Suppressor macrophage (primary cell): ENCODE measurements at places on chromosomes 5 and 9.

DNA sequence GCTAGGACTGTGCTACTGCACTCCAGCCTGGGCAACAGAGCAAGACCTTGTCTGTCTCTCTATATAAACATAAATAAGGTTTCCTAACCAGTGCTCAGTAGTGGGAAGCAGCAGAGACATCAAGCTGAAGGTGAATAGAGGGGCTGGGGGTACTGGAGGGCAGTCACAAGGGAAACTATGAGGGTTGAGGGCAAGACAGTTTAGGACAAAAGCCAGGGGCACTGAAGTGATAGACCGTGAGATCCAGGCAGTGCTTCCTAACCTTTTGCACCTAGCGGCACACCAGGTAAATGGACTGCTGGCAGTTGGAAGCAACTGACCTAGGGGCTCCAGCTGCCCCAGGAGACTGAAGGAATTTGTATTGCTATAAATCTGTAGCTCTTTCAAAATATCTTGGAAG is 178.4 kb downstream of the PJA2 start:
- no peak for DNase-seq

DNA sequence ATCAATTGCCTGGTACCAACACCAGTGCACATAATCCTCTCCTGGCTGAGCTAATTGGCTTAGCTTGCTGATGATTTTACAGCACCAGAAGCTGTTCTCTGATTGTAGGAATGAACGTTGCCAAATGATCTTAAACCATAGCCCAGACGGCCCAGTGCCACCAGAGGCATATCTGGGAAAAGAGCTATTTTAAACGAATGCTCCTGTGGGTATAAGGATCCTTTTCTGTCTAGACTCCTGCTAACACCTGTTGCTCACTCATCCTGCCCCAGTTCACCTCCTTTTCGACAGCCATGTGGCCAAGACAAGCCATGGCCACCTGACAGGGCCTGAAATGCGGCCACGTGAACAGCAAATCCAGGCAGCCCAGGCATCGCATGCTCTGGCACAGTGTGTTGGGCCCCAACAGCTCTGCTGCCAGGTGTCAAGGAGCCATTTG is 289.9 kb upstream of the SLC30A5 start:
- no peak for DNase-seq

GRCh38 chr5:175746851-175747250 is 89.0 kb downstream of the HRH2 start:
- DNase-seq, result peak; percentile 23

DNA sequence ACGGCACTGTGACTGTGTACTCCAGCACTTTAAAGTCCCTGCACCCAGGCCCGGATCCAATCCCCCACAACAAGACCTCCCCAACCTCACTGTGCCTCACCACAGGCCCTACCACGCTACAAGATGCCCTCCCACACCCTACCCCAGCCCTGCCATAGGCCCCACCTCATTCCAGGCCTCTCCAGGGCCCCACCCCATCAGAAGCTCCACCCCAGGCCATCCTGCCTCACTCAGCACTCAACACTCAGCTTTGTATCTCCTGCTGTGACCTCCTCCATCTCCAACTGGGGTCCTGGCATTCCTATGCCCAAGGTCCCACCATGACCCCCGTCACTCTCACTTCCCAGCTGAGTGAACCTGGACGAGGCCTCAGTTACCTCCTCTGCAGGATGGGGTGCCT is 38.8 kb downstream of the BARX1 start:
- DNase-seq, result no peak

- no peak for DNase-seq
Observed at GRCh38 chr5:32753765-32754164, 42.6 kb downstream of the NPR3 start.

- DNase-seq, result peak; percentile 57
Observed at GRCh38 chr9:104009826-104010225, 84.3 kb upstream of the SMC2 start.

- DNase-seq, result no peak
Observed at GRCh38 chr5:64707191-64707590, 16.9 kb downstream of the SHISAL2B start.

- peak; percentile 59 for DNase-seq
Observed at GRCh38 chr5:96434201-96434645, 1.2 kb upstream of the PCSK1 start.

DNA sequence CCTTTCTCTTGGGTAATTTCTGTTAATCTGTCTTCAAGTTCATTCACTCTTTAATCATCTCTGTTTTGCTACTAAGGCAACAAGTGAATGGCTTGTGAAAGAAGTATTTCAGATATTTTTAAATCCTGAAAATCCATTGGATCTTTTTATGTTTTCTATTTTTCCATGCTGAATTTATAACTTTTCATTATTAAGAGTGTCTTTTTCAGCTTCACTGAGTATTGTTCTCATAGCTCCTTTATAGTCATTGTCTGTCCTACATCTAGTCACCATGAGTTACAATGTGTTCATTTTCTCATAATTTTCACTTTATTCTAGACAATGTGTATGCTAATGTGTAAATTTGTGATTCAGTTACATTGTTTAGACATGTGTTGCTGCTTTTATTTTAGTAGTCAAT is 556.4 kb downstream of the TUSC1 start:
- no peak for DNase-seq

GRCh38 chr5:94945656-94946055 is 327.2 kb downstream of the SLF1 start:
- peak; percentile 88 for DNase-seq

GRCh38 chr9:114742947-114743346 is 61.0 kb upstream of the TEX48 start:
- no peak for DNase-seq

- DNase-seq, result no peak
Observed at GRCh38 chr5:146862641-146863040, 15.9 kb downstream of the PPP2R2B start.

GRCh38 chr5:124596595-124597421 is 149.6 kb downstream of the ZNF608 start:
- DNase-seq, result no peak

DNA sequence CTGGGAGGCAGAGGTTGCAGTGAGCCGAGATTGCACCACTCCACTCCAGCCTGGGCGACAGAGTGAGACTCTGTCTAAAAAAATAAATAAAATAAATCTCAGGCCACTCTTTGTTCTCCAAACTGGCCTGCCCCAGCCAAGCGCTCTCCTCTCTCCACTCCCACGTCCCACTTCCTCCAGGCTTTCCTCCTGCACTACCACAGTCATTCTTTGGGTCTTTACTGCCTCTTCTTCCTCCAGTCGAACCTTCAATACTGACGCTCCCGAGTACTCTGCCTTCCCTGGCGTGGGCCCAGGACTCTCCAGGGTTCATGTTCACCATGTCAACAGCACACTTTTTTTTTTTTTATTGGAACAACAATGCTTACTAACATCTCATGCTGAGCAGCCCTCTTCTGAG is 23.9 kb downstream of the RNF130 start:
- peak; percentile 58 for DNase-seq

GRCh38 chr5:149782018-149782894 is 52.1 kb downstream of the PPARGC1B start:
- DNase-seq, result peak; percentile 48

DNA sequence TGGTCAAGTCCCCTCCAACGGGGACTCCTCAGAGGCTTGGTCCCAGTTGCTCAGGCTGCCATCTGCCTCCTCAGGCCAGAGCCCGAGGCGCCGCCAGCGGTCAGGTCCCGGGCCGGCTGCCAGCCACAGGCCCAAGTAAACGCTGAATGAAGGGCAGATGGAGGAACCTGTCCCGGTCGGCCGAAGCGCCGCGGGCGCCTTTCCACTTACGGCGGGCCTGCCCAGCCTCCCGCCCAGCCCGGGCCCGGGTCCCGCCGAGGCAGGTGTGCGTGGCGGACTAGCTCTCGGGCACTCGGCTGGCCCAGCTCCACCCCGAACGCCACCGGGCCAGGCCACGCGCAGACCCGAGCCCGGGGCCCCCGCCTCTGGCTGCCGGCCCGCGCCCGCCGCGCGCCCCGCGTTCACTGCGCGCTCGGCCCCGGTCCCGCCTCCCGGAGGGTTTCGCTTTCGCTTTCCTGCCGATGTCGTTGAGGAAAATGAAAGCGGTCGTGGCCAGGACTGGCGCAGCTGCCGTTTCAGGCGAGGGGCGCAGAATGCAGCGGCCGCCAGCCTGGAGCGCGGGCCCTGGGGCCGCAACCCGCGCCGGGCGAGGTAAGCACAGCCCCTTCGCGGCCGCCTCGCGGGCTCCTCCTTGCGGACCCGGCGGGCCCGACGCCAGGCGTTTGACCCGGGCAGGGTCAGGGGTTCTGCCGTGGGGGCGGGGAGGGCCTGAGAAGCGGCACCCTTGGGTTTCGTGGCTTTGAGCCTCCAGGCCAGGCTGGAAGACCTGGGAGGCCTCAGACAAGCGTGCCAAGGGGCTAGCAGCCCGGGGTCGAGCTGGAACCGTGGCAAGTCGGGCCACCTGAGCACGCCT is 41.2 kb downstream of the SLC22A5 start:
- DNase-seq, result peak; percentile 95

GRCh38 chr5:74167206-74167929 is 473.2 kb downstream of the ENC1 start:
- DNase-seq, result no peak

DNA sequence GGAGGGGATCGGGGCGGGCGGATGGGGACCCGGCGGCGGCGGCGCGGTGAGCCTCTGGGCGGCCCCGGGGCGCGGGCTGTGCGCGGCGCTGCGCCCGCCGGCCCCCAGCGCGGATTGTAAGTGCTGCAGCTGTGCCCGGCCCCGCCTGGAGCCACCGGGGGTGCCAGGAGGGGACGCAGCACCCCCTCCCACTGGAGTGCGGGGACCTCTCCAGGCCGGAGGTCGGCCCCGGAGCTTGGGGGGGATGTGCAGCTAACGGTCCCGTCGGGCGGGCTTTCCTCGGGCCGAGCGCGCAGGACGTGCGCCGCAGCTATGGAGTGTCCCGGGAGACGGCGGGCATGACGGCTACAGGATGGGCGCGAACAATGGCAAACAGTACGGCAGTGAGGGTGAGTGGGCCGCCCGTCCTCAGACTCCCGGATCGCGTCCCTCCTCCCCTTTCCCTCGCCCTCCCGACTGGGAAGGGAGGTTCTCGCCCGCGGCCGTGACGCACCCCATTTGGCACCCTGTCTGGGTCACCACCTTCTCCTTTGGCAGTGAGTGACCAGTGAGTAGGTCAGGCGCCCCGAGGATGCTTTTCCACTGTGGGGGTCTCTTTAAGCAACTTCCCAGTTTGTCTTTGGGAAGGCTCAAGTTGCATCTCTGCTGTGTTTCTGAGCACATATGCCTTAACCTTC is 483 bp downstream of the FBXL7 start:
- no peak for DNase-seq

GRCh38 chr5:143426437-143426991 is 23.0 kb upstream of the NR3C1 start:
- DNase-seq, result no peak

DNA sequence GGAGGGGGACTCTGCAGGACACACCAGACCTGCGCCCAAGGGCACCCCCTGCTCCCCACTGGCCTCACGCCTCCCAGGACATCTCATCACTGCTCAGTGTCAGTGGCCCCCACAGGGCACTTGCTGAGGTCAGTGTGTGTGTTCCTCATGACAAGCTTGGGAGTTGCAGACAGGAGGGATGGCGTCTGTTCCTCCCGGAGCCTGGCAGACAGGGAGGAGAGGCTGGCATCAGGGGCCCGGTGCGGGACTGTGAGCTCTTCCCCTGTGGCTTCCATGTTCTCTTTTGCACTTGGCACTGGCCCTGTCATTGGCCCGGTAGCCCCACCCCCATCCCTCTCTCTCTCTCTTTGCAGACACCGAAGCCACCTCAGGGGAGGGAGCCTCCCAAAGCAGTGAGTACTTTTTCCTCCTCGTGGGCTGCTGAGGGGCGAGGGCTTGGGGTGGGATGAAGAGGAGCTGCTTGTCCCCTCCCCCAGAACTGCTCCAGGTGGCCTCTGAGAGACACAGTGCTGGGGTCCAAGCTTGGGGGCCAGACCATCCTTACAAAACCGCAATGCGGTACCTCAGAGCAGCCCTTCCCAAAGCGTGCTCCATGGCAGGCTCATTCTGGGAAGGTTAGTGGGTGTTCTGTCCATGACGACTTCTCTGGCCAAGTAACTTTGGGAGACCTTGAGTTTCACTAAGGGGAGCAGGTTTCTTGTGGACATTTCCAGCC is 75.7 kb downstream of the AMBP start:
- no peak for DNase-seq

GRCh38 chr5:147303976-147304375 is 69.2 kb downstream of the STK32A start:
- DNase-seq, result no peak

GRCh38 chr9:80932947-80933780 is 756.2 kb downstream of the TLE1 start:
- no peak for DNase-seq

- no peak for DNase-seq
Observed at GRCh38 chr9:71725590-71726338, 42.5 kb downstream of the CEMIP2 start.

DNA sequence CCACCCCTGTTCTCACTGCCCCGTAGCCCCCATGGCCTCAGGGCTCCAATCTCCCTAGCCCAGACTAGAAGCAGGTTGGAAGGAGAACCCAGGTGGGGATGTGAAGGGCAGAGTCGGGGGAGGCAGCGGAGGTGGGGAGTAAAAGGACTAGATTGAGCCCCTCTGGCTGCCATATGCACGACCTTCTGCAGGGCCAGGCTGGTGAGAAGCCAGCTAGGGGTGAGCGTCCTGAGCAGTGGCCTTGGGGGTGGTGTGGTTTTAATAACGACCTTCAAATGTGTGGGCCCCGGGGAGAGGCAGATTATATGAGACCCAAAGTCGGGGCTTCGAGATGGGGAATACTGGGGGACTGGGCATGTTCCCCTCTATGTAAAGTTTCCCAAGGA is 139.5 kb downstream of the C9orf50 start:
- DNase-seq, result no peak

- DNase-seq, result no peak
Observed at GRCh38 chr5:175743676-175744210, 85.9 kb downstream of the HRH2 start.

DNA sequence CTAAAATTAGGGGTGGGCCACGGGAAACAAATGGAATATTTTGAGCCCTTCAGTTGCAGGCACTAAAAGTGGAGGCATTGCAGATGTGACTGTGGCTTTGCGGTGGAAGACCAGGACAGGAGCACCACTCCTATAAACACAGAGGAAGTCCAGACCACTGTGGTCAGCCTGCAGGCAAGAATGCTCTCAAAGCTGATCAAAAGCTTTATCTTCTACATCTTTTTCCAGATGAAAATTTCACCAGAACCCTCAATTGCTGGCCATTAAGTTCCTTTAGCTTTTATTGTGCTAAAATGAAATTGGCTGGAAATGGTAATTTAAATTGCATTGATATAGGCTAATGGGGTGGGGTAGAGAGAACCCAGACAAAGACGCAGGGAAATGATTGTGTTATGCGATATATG is 208.8 kb downstream of the ERCC6L2 start:
- no peak for DNase-seq

- peak; percentile 31 for DNase-seq
Observed at GRCh38 chr5:2751592-2752021, at the start of gene IRX2. IRX2 (minus strand) TSS chr5:2751677; CDS start chr5:2751413, 264 bp downstream.

GRCh38 chr9:116074658-116075057 is 78.9 kb upstream of the PAPPA start:
- no peak for DNase-seq

- DNase-seq, result peak; percentile 48
Observed at GRCh38 chr5:158812408-158812807, 287.3 kb downstream of the EBF1 start.

- no peak for DNase-seq
Observed at GRCh38 chr5:8897316-8897715, 648.6 kb downstream of the SEMA5A start.
